Progenitor cell of endocrine pancreas (in vitro differentiated cells): ENCODE measurements at places on chromosomes 2 and 18. TPM values are rescaled to one million over a fixed set of nuclear protein-coding genes. Genes with fewer than 3 reads are reported as not detected.

The CNDP1 gene
- 0.29 and 0.38 TPM in 2 replicates for total RNA-seq

The PTPRN gene
- 30.2 and 30.5 TPM in 2 replicates for total RNA-seq

The PDCD1 gene
- not detected in 2 replicates for total RNA-seq

The C1GALT1C1L gene
- 0.57 TPM in 1 of 2 replicates, not detected in the other for total RNA-seq

- DNase-seq = no peak
These were observed 33.5 kb upstream of the ATG16L1 start for GRCh38 chr2:233217892-233218377.

DNA sequence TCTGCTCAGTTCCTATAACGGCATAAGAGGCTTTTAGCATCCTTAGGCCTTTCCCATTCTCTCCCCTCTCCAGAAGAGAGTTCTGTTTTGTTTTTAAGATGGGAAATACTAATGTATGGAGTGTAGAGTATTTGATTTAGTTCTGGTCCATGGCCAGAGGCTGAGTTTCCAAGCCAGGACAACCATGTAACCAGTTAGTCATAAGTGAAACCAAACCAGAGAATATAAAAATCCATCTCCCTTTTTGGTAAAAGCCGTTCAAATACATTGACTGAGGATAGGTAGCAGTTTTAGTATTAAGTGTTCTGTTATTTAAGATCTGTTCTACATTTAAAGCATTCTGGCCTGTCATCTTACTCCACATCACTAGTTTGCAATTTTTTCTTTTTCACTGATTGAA lies 3.1 kb downstream of the PSMD1 start:
- DNase-seq = no peak

DNA sequence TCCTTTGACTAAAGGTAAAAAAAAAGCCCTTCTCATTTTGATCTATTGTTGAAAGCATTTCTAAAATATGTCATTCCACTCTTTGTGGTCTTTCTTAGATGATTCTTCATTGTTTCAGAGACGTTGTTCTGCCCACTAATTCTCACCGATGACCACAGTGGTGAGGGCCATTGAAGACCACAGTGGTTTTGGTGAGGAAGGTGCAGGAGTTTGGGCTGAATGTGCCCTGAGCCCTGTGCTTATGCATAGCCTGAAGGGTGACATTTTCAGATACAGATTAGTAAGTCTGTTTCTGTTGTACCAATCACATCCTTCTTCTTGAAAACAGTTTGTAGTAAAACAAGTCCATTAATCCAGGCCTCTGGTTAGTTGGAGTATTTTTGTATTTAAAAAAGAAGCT lies 251.3 kb upstream of the ATP5MC3 start:
- DNase-seq = no peak

DNA sequence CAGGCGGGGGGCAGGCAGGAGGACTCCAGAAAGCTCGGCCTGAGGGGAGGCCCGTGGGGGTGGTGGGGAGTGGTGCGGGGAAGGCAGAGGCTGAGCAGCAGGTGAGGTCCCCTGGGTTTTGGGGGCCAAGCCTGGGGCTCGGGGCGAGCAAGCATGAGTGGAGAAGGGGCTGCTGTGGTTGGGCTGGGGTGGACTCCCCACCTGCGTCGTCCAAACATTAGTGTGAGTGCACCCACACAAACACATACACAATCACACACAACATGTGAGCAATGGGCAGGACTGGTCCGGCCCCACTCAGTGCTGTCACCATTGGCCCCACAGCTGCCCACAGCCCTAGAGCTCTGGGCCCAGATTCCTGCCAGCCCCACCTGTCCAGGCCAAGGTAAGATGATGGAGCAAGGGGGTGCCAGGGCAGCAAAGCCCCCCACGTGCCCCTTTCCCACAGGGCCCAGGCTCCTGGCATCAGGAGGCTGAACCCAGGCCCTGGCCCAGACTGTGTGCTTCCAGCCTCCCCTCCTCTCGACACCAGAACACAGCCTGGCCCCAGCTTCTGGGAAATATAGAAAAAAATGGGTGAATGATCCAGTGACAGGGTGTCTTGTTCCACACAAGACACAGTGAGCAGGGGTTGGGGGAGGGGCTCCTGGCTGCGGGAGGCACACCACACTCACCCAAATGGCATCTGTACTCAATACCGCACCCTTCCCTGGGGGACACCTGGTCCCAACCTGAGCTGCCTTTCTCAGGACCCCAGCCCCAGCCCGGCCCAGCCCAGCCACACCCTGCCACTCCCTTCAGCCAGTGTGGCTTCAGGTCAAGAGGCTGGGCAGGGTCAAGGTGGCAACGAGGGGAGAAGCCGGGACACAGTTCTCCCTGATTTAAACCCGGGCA lies 463 bp upstream of the ALPP start:
- no peak for DNase-seq

GRCh38 chr2:7725171-7725849 lies 808.1 kb downstream of the RNF144A start:
- DNase-seq = no peak

DNA sequence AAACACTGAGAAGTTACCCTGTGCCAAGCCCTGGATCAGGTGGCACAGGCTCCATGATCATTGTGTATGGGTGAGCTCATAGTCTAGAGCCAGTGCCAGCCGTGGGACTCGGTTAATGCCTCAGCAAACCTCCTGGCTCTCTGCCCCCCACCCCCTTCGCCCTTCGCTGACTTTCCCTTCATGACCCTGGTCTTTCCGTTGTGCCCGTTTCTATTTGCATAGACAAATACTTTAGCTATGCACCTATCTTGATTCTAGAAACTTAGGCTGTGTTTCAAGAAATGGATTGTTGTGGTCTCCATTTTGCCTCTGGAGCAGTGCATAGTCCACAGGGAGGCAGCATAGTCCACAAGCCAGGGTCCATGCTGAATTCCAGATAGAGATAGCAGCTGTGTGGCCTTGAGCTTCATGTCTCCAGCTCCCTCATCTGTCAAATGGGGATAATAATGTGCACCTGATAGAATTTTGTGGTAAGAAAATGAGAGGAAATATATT lies 44.8 kb upstream of the KDM3A start:
- DNase-seq = no peak

- DNase-seq = no peak
These were observed 283.5 kb downstream of the DSEL start for GRCh38 chr18:67232991-67233390.

GRCh38 chr2:105134081-105134480 lies 96.2 kb downstream of the MRPS9 start:
- no peak for DNase-seq

GRCh38 chr2:181178130-181178529 lies 197.7 kb downstream of the UBE2E3 start:
- DNase-seq = no peak

DNA sequence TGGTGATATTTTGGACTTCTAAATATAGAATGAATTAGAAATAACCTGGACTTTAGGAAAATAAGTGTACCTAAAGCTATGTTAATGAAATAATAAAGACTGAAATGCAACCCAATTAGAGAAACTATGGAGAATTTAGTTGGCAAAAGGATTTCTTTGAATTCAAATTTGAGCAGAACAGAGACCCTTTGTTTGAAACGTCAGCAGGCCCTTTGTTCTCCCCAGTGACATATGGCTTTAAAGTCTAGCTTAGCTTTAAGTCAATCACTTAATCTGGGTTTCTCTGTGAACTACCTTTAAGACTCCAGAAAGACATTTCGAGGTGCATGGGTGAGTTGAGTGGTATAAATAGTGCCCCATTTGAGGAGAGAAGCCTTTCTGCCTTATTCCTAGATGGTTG lies 130.5 kb upstream of the CREB1 start:
- DNase-seq = no peak

DNA sequence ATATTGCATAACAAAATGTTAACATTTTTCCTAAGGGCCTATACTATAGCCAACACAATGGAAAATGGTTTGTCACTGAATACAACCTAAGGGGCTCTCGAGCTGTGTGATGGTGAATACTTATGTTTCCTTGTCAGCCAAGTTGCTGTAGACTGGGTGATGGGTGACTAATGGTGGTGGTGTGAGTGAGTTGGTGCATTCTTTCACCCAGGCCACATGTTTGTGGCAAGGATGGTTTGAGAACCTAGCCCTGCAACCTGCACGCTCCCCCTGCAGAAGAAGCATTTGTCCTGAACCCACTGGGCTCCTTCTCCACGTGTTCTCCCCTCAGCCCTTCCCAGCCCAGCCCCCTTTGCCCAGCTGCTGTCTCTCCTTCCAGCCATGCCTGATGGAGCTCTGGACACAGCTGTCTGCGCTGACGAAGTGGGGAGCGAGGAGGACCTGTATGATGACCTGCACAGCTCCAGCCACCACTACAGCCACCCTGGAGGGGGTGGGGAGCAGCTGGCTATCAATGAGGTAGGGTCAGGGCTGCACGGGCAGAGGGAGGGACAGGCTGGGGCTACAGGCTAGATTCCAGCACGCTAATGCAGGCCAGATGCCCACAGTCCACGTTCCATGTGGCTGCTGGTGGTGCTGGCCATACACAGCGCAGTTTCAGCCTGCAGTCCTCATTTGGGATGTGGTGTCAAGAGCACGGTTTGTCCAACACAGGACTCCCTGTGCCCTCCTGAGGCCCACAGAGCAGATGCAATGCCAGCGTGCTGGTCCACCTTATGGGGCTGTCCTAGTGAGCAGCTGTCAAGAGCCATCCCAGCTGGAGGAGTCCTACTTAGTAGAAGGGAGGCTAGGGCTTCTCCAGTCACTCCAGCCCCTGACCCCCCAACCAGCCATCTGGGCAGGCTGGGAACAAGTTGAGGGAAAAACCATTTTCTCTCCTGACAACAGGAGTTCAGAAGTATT lies 65.4 kb downstream of the FAM168B start:
- no peak for DNase-seq

GRCh38 chr2:98868548-98869271 lies 67.3 kb downstream of the CRACDL start:
- DNase-seq = no peak

GRCh38 chr2:42859006-42859552 lies 66.7 kb upstream of the HAAO start:
- DNase-seq = peak; percentile 80

DNA sequence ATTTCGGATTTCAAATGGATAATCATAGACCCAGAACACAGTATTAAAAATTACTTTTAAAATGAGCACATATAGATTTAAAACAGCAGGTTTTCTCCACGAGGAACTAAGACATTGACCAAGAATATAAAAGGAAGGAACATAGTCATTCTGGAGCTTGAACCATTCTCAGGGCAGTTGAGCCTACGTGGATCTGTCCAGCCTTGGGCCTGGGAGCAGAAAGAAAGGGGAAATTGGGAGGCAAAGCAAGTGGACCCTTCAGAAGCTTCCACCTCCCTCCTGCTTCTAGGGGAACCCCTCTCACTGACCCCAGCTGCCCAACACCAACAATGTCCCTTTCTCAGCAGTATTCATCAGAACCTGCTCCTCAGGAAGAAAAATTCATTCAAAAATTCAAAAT lies 31.4 kb upstream of the TTC39C start:
- no peak for DNase-seq

GRCh38 chr2:195319548-195320412 lies 337.2 kb upstream of the SLC39A10 start:
- DNase-seq = no peak

DNA sequence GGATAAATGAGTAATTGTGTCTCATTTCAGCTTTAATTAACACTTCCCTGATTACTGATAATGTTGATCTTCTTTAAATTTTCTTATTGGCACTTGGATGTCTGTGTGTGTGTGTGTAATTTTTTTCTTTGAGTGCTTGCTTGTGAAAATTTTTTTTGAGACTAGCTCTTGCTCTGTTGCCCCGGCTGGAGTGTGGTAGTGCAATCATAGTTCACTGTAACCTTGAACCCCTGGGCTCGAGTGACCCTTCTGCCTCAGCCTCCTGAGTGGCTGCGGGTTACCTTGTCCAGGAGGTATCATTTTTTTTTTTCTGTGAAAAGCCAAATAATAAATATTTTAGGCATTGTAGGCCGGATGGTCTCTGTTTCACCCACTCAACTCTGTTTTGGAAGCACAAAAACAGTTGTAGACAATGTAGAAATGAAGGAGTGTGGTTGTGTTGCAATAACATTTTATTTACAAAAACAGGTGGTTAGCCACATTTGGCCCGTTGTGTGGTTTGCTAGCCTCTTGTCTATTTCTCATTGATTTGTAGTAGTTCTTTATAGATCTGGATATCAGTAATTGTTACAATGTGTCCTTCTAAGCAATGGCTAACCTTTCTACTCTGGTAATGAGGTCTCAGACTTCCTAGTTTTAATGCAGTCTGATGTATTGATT lies 7.9 kb downstream of the IL1RL2 start:
- no peak for DNase-seq

DNA sequence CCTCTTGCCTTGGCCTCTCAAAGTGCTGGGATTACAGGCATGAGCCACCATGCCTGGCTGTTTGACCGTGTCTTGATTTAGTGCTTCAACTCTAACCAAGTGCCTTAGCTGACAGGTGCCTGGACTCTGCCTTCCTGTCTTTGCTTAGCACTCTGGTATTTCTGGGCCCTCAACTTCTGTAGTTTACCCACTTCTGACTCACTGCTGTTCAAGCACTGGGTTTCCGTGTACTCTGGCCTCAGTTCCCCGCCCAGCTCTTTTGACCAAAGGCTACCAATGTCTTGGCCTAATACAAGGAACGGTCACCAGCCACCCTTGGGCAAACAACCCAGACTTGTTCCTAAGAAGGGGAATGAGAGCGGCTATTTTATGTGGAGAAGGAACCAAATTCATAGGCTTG lies 35.7 kb upstream of the CABLES1 start:
- DNase-seq = no peak

DNA sequence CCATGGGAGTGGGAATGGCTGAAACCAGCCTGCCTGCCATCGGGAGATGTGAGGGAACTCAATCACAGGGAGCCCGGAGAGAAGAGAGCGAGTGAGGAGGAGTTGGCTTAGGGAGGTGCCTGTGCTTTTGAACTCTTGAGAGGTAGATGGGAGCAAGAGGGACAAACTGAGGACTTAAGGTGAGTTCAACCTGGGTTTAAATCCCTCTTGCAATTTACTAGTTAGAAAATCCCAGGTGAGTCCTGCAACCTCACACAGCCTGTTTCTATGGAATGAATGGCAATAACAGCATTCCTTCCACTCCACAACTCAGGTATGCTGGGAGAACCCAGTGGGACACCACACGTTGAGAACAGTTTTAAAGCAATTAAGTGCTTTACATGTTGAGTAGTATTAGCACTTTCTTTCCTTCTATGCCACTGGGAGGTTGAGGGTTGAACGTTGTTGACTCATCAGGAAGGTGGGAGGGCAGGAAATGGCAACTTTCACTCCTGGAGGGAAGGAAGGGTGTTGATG lies 57.3 kb downstream of the VIT start:
- DNase-seq = no peak

- no peak for DNase-seq
These were observed 2.0 kb downstream of the IL1A start for GRCh38 chr2:112782234-112782799.

GRCh38 chr2:2456721-2457120 lies 125.6 kb upstream of the MYT1L start:
- no peak for DNase-seq

DNA sequence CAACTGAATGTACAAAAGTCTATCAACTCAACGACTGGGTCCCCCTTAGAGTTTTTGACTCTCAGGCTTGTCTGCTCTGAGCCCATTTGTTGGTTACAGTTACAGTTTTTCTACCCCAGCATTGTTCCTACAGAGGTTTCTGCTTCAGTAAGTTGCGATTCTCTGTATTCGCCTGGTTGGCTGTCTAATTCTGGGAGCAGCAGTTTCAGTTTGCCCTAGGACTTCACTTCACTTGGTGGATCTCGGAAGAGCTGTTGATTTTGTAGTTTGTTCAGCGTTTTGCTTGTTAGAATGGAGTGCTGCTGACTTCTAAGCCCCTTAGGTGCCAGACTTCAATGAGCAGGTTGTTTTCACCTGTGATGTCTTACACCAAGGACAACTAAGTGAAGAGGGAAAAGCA lies 296.5 kb upstream of the EPAS1 start:
- no peak for DNase-seq
